NCI-H1092 (cell line): ENCODE measurements at places on chromosomes 7 and 10.

- DNase-seq = no peak
Measured at GRCh38 chr7:33804140-33804660, 101.1 kb upstream of the BMPER start.

- no peak for DNase-seq
Measured at GRCh38 chr7:92641921-92642511, 51.8 kb upstream of the FAM133B start.

DNA sequence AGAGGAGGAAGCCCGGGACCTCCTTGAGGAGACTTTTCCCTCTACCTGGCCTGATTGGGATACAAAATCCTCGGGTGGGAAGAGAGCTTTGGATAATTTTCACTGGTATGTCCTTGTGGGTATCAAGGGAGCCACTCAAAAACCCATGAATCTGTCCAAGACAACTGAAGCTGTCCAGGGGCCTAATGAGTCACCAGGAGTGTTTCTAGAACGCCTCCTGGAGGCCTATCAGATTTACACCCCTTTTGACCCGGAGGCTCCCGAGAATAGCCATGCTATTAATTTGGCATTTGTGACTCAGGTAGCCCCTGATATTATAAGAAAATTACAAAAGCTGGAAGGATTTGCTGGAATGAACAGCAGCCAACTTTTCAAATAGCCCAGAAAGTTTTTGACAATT, 38.6 kb downstream of the ZNF25 start:
- DNase-seq = no peak

DNA sequence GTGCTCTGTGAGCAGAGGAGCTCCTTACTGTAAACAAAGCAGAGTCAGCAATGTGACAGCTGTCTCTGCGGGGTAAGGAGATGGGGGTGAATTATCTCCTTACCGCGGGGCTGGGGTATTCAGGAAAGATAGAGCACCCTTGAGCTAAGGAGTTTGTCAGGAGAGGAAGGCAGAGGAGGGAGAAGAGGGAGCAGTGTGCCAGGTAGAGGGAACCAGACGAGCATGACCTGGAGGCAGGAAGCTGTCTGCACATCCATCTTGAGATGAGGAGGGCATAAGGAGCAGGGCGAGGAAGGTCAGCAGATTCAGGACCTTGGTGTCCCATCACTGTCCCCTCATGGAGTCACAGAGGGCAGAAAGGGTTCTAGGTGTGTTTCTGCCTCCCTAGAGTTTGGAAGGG, 32.5 kb upstream of the GPR26 start:
- no peak for DNase-seq

DNA sequence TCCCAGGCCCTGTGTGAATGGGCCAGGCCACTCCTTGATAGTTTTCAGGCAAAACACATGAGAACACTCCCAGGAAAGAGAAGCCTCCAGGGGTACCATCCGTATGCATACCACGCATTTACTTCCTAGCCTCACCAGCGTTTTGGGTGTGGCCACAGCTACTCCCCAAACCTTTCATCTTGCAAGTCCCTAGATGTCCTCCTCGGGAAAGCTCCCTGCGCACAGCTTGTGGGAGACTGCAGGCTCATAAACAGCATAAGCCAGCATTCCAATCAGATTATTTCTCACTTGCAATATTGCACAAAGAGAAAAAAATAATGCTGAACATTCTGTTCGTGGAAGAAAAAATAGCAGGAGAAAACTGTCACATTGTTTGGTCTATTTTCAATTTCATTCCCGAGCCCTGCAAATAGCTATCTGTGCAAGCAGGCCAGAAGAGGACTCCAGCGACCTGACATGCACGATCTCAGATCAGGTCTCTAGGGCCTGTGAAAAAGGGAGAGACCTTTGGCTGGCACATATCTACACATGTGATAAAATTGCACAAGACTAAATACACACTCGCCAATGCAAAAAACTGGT, 175.6 kb downstream of the PLXNA4 start:
- no peak for DNase-seq

DNA sequence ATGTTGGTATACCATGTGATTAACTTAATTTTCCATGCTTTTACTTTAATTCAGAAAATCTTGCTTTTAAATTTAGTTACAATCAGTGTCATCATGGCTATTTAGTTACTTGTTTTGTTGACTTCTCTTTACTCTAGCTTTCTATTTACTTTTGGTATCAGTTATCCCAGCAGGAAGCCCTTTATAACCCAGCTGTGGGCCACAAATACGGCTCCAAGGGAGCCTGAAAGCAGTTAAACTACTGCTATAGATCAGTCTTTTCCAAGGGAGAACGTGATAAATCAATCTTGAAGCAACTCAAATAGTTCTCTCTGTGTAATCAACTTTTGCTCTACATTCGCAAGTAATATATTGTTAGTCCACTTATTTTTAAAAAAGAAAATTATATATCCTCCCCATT, 287.4 kb downstream of the CACNA2D1 start:
- DNase-seq = peak; percentile 61

DNA sequence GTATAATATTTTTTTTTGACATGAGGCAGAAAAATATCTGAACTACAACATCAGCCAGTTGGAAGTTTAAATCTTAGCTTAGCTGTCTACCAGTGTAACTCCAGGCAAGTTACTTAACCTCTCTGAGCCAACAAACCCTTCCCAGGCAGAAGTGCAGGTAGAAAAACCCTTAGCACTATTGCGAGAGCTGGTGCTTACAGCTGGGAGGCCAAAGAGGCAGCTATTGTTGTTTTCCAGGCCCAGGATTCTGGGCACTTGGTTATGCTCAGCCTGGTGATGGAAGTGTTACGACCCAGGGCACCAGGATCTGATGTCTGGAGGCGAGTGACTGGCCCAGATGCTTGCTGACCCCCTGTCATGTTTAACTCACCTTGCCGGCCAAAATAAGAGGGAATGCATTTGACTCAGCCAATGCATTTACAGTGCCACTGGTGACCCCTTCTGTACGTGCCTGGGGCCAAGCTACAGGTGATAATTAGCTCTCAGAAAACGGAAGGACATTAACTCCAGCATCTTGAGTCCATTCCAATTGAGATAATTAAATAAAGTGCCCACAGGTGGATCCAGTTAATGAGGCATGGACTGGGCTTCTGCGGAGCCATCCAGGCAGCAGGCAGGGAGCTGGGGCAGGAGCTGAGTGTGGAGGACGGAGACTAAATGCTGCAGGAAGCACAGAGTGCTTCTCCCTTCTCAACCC, 126.5 kb upstream of the HABP2 start:
- no peak for DNase-seq

GRCh38 chr10:89302625-89303024, 779 bp downstream of the IFIT2 start:
- no peak for DNase-seq

- no peak for DNase-seq
Measured at GRCh38 chr7:130513447-130513846, 21.6 kb downstream of the MEST start.

GRCh38 chr7:129438839-129439651, 4.8 kb downstream of the STRIP2 start:
- no peak for DNase-seq

- no peak for DNase-seq
Measured at GRCh38 chr10:34348917-34349485, 466.1 kb downstream of the PARD3 start.

DNA sequence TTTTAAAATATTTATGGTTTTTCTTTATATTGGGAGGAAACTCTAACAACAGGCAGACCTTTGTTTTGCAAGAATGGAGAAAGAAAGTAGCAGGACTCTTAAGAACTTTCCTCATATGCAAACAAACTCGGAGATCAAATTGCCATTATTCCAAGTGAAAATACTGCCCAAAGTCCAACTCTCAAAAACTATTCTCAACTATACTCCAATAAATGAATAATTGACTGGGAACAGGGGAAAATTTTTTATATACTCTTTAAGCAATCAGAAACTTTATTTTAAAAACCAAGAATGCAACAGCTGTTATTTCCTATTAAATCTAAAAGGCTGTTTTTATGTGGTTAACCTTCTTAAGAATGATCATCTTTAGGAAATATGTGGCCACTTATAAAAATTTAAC, 101.9 kb downstream of the COL28A1 start:
- DNase-seq = no peak

- DNase-seq = no peak
Measured at GRCh38 chr10:122468926-122469781, 7.8 kb downstream of the HTRA1 start.

GRCh38 chr10:43796781-43797180, 148.1 kb upstream of the ZNF32 start:
- no peak for DNase-seq

DNA sequence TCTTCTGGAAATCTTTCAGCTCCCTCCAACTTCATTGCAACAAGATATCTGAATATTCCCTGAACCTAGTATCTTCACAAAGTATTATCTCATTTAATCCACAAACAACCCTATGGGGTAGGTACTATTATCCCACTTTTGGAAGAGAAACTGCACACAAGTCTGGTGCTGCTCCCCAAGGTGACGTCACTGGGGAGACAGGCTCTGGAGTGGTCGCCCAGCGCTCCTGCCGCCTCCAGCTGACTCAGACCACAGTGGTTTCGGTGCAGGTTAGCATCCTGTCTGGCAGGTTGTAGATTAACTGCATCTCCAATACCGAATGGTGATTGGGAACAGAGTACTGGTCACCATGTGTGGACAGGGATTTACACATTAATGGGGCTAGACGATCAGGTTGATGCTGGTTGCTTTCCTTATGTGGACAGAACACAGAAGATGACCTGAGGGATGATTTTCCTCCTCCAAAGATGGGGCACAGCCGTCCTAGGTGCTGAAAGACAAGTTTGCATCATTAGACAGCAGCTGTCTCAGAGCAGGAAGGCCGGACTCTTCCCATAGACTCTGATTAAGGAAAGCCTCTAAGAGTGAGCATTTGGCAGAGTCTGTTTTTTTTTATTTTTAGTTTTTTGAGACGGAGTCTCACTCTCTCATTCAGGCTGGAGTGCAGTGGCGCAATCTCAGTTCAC, 128.6 kb downstream of the TRRAP start:
- DNase-seq = no peak

- peak; percentile 17 for DNase-seq
Measured at GRCh38 chr10:31759124-31759798, 169.4 kb downstream of the ARHGAP12 start.

DNA sequence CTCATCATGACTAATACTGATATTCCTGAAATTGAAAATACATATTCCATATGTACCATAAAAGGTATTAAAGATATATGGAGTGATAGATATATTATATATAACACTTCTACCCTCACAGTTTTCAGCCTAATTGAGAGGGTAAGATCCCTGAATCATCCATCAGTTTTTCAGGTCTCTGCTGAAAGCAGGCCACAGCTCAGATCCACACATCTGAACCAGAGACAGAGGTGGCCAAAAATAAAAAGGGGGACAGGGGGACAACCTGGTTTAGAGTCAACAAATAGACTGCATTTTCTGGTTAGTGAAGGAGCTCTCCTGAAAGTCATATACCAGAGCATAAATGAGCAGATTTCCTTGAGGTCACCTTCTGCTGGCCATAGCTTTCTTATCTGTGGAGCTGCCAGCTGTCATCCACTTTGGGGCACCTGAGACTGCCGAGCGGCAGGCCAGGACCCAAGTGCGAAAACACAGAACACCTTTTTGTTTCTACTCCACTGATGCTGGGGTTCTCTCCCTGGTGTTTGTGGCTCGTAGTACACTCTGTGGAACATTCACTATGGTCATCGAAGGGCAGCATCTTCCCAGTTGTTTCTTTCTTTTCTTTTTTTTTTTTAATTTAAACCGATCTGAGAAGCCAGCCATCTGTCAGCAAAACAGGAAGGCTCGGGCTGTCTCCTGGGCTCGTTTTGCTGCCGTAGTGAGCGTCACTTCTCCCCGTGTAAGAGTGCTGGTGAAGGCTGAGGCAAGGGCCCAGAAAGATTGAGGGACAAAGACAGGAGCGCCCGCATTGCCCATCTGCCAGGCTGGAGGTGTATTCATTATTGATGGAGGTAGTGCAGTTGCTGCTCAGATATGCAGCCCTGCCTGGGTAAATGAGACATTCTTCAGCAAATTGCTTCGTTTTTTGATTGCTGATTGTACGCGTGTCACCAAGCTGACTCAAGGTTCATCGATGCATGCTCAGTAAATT, 13.5 kb downstream of the IKZF1 start:
- DNase-seq = no peak

GRCh38 chr7:43584195-43584586, 1.3 kb downstream of the STK17A start:
- no peak for DNase-seq

GRCh38 chr7:48245751-48246472, 74.7 kb downstream of the ABCA13 start:
- DNase-seq = no peak

GRCh38 chr10:47452495-47453140, 31.3 kb downstream of the ANXA8 start:
- DNase-seq = peak; percentile 47

GRCh38 chr10:51230887-51231585, 156.7 kb downstream of the PRKG1 start:
- DNase-seq = no peak

- no peak for DNase-seq
Measured at GRCh38 chr10:32155075-32155516, 98.9 kb upstream of the KIF5B start.

- no peak for DNase-seq
Measured at GRCh38 chr10:10826125-10826524, 191.5 kb upstream of the CELF2 start.

GRCh38 chr7:98034081-98035035, 44.4 kb upstream of the OCM2 start:
- no peak for DNase-seq

DNA sequence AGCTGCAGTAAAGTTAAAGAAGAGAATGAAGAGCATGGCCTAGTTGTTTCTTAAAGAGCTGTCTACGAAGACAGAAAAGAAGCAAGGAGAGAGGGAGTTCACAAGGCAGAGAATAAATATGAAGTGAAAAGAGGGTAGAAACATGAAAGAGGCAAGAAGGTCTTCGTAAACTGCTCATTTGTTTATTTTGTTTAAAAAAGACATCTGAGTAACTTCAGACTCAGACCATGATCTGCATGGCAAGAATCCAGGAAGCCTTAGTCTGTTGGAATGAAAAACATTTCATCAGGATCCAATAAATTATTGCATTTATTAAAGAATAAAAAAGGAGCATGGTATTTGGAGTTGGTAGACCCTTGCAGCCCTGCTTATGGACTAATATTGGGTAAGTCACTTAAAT, 151.1 kb downstream of the SEM1 start:
- DNase-seq = no peak

DNA sequence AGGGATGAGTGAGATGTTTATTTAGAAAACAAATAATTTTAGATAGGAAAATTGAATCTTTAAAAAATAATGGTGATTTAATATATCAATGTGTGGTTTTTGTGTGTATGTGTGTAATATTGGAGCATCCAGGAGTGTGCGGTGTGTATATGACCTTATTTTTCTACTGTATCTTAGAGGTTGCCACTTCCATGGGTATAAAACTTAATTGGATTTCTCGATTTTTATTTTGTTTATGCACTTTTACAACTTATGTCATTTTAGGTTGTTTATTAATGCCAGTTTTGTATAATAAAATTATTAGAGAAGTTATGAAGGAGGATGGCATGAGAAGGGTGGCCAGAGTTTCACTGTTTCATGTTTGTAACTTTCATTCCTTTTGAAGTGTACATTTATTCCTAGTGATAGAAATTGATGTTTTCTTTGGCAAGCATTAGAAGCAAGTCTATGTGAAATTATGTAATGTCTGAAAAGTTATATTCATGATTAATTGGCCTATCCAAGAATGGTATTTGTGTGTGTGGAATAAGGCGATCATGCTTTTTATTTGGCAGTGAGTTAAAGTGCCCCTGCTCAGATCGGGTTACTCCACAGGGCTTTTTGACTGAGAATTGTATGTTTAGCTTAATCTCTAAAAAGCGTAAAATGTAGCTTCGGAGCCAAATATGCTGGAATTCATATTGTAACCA, 110.3 kb downstream of the KAT6B start:
- DNase-seq = no peak

- DNase-seq = no peak
Measured at GRCh38 chr10:22016046-22016705, 12.6 kb upstream of the DNAJC1 start.
